ENCODE measurements at places on chromosomes 13 and 19.

GRCh38 chr19:34409189-34410164, 5.3 kb downstream of the PDCD2L start:
- DNase-seq = no peak

- no peak for DNase-seq
Observed at GRCh38 chr13:69633044-69633443, 474.6 kb upstream of the ATXN8OS start.

GRCh38 chr13:48949566-48950500, 25.9 kb upstream of the FNDC3A start:
- DNase-seq = no peak

GRCh38 chr13:34145061-34145460, 327.1 kb downstream of the RFC3 start:
- DNase-seq = no peak

DNA sequence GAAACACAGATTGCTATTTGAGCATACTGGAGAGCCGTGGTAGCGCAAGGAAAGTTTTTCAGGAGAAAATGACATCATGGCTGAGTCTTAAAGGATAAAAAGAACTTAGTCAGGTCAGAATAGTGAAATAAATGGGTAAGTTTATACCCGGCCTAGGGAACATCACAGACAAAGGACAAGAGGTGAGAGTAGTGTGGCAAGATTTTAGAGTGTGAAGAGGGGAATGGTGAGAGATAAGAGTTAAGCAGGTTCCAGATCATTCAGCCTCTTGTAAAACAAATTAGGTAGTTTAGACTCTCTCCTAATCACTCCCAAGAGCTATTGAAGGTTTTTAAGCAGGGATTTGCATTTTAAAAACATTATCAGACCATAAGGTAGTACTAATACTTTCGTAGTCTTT, 116.0 kb upstream of the MAB21L1 start:
- DNase-seq = no peak

DNA sequence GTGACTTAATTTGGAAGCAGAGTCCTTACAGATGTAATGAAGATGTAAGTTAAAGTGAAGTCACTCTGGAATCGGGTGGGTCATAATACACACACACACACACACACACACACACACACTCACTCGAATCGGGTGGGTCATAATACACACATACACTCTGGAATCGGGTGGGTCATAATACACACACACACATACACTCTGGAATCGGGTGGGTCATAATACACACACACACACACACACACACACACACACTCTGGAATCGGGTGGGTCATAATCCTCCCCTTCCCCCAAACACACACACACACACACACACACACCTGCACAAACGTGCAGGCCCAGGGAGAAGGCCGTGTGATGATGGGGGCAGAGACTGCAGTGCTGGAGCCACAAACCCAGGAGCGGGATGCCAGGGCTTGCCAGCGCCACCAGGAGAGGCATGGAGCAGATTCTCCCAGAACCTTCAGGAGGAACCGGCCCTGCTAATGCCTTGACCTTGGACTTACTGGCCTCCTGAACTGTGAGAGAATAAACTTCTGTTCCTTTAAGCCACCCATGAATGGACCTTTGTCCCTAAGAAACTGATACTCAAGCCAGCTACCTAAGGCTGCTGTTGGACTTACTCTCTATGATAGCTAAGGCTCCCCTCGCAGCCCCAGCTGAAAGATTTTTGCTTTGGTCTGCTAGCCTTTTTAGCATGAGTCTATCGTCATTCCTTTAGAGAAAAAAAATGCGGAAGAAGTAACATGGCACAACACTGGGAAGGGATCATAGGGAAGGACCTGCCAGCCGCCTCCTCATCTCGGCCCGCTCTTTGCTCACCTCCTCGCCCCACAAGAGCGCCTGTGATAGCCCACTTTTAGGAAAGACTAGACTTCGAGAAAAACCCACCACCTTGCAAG, 136.2 kb upstream of the RNF113B start:
- no peak for DNase-seq

DNA sequence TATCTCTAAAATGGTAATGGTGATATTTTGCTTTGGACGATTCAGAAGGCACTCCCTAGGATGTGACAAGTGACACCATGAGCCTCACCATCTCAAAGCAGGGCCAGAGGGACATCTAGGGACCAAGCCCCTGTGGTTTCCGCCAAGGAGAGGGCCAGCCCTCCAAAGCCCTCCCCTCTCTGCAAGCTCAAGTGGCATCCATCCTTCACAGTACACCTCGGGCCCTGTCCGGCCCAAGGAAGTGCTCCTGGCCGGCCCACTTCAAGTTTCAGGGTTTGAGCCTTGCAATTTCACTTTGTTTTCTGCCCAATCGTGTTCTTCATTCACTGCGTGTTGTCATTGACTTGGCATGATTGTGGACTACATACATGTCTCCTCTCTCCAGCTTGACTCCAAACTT, 82.5 kb downstream of the TSHZ3 start:
- DNase-seq = no peak

All from DND-41 (cell line).